ENCODE measurements at places on chromosomes 3 and 15.

DNA sequence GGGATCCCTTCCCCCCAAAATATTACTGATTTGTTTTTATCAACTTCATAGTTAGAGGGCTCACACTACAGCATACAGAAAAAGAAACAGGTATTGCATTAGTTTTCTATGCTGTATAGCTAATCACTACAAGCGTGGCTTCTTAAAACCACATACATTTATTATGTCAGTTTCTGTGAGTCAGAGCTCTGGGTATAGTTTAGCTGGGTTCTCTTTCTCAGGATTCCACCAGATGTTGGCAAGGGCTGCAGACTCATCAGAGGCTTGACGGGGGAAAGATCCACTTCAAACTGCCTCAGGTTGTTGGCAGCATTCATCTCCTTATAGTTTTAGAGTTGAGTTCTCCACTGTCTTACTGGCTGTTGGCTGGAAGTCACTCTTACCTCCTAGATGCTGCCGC is 328.0 kb downstream of the NLGN1 start:
- DNase-seq: no peak

- DNase-seq: no peak
Observed at GRCh38 chr3:190089711-190090110, 31.0 kb downstream of the P3H2 start.

GRCh38 chr3:31114929-31115283 is 220.4 kb upstream of the GADL1 start:
- DNase-seq: no peak

DNA sequence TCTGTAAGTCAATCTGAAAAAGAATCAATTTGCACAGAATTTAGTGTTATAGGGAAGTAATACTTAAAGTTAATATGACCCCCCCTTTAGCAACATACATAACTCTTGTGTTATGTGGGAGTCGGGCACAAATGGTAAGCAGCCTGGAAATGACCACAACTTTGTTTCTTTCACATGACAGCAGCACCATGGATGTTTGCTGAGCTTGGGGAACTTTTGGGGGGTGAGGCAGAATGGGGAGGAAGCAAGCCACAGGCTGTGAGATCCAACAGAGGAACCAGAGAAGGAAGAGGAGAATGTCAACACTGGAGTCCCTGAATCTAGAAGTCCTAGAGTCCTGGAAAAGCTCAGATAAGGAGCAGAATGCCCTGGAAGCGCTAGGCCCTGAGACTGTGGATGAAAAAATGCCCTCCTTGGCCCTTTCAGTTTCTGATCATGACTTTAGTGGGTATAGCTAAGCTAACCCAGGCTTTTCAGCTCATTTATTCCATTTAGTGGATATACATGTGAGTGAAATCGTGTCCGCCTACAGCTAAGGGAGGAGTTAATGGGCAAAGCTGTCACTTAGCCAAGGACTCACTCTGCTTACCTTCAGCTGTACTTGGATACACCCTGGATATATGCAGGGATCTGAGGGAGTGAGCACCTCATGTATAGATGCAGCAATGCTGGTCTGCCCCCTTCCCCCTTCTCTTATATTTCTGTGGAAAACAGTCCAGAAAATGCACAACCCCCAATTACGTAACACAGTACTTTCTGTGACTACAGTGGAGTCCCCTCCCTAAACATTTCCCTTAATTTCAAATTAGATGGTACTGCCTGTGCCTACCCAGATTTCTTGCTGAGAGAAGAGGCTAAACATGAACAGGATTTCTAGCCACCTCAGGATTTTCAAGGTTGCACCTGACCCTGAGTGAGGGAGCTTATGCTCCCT is 39.1 kb downstream of the CFAP91 start:
- DNase-seq: no peak

GRCh38 chr3:179949869-179950268 is 86.9 kb downstream of the PEX5L start:
- DNase-seq: no peak

DNA sequence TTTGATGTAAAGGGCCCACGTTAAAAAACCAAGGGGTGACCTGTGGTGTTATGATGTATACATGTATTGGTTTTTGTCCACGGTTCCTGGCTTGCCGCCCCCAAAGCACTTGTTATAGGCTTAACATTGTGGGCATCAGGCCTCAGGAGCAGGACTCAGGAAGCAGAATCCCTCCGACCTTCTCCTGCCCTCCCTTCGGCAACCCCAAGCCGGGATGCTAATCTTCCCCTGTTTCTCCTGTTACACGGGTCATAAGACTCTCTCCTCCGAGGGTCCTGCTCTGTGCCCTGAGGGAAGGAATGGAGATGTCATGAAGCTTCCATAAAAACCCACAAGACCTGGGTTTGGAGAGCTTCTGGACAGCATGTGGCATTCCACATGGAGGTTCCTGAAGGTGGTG is 48.8 kb downstream of the RPLP1 start:
- no peak for DNase-seq

DNA sequence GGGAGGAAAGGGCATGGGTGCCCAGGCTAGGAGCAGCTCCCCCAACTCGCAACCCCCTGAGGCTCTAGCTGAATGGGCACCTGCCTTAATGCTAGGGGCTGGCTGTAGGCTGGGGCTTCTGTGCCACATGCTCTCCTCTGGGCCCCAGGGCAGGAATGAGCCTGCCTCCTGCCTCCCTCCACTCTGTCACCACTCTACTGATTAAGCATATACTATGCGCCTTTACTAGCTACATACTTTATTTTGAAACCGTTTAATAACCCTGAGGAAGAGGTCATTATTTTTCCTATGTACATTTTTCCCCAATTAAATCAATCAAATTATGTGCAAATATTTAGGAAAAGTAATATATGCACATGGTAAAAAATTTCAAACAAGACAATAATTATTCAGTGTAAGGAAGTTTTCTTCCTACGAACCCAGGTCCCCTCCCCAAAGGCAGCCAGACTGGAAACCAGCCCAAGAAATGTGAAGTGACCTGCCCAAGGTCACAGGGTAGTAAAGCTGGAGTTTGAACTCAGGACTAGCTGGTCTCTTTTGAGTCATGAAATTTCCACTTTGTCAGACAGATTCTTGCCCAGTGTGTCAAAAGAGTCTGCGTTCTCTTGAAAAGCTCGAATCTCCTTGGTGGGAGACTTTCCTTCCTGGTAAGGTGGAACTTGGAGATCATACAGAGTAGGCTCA is 122.5 kb downstream of the DNAJB8 start:
- no peak for DNase-seq

- DNase-seq: no peak
Observed at GRCh38 chr15:84750583-84751092, 2.2 kb downstream of the ZNF592 start.

GRCh38 chr15:66294932-66295235 is 1.5 kb downstream of the DIS3L start:
- DNase-seq: no peak

DNA sequence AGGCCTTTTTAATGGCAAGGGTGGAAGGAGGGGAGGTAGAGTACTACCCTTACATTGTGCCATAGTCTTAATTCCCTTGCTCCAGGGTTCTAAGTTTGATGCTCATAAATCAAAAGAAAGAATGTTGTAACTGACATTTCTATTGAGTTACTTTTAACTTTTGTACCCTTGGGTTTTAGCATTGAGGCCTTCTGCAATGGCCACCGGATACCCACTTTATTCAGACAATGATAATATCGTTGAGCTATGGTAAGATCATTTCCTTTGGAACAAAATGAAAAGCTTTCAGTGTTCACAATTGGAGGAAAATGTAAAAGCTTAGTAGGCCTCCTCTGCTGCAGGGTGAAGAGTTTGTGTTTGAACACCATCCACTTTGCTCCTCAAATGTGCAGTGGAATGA is 16.8 kb downstream of the CGNL1 start:
- no peak for DNase-seq

DNA sequence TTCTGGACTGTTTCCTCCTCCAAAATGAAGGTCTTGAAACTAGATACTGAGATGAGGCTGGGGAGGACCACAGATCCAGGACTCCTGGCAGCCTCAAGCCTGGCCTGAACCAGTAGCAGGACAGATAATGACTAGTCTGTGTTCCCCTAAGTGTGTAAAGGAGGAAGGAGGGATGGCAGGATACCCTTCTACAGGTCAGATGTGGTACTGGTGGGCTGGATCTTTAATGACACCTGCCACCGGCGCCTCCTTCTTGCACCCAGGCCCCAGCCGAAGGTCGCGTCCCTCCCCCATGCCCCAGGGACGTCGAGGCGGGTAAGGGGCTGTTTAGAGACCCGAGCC is 556 bp downstream of the USP19 start:
- DNase-seq: no peak

- DNase-seq: no peak
Observed at GRCh38 chr3:31755926-31756658, 223.4 kb downstream of the STT3B start.

- DNase-seq: no peak
Observed at GRCh38 chr3:139443186-139443585, 33.1 kb downstream of the RBP2 start.

DNA sequence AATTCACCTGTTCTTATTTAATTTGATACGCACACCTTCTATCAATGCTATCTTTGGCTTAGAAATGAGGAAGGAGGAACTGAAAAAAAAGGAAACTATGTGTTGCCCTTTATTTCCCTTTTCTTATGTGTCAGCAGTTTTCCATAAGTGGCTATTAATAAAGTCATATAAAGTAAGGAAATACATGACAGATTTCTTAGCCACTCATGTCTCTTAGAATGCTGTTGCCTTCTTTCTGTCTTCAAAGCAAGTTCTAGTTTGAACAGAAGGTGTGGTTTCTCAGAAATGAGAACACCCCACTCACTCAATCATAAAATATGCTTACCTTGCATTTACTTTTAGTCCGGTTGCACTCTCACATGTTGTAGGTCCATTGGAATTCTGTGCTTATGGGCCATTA is 640.5 kb upstream of the GRM7 start:
- DNase-seq: no peak

- no peak for DNase-seq
Observed at GRCh38 chr3:128297401-128298138, 144.3 kb downstream of the EEFSEC start.

DNA sequence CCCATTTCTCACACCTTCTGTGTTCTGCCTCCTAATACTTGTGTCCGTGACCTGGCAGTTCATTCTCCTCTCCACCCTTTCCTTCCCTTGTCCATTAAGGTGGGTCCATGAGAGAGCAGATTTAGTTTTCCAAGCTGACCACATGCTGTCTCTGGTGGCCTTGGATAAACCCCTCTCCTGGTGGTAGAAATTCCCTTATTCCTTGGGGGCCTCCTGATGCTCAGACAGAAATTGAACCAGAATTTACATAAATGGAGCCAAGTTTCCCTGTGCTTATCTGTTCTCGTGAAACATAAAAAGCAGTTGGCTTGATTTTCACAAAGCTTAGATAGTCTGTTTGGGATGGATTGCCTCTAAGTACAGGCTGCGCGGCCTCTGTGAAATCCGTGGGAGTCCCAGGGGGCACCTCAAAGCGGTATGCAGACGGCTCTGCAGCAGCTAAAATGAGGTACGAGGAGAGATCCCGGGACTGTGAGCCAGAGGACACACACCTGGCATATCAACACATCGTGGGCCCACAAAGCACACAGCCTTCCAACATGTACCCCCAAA is 101.0 kb upstream of the NMNAT3 start:
- no peak for DNase-seq

- DNase-seq: no peak
Observed at GRCh38 chr15:63345391-63345752, 36.3 kb downstream of the CA12 start.

- DNase-seq: no peak
Observed at GRCh38 chr15:88385078-88385700, 82.0 kb downstream of the MRPL46 start.

GRCh38 chr3:194675680-194676079 is 3.7 kb upstream of the LSG1 start:
- DNase-seq: no peak

GRCh38 chr15:85980946-85981345 is 98.7 kb upstream of the AGBL1 start:
- DNase-seq: no peak

- DNase-seq: no peak
Observed at GRCh38 chr3:13824521-13825310, 55.2 kb downstream of the WNT7A start.

DNA sequence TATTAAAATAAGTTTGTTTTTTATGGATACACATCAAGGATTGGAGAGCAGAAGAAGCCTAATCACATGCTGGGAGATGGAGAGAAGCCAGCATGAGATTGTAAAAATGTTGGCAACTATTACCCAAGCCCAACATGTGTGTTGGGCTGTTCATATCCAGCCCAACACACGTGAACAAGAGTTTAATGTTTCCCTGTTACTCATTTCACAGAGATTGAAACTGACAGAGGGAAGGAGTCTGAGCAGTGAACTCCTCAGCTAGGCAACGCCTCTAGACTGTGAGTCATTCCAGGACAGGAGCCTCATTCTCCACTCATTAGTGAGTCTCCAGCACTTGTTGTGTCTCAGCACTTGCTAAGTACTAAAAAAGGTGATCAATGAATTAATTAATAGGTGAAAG is 43.2 kb upstream of the CMSS1 start:
- DNase-seq: no peak

DNA sequence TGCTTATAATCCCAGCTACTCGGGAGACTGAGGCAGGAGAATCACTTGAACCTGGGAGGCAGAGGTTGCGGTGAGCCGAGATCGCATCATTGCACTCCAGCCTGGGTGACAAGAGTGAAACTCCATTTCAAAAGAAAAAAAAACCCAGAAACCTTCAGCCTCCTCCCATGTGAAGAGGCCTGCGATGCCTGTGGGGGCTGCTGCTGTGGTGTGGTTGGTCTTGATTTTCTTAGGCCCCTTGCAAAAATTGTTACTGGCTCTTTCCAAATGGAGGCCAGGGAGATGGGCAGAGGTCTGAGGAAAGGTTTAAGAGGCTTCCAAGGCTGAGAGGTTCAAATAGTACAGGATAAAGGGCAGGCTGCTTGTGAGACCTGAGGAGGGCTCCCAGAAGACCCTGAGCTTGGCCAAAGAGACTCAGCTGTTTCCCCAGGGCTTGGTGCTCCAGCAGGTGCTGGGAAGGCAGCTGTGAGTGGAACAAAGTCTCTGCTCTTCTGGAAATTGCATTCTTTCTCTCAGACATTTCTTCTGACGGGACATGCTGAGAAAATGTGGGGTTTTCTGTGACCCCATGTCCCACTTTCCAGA is 18.4 kb downstream of the GCSAM start:
- DNase-seq: no peak

DNA sequence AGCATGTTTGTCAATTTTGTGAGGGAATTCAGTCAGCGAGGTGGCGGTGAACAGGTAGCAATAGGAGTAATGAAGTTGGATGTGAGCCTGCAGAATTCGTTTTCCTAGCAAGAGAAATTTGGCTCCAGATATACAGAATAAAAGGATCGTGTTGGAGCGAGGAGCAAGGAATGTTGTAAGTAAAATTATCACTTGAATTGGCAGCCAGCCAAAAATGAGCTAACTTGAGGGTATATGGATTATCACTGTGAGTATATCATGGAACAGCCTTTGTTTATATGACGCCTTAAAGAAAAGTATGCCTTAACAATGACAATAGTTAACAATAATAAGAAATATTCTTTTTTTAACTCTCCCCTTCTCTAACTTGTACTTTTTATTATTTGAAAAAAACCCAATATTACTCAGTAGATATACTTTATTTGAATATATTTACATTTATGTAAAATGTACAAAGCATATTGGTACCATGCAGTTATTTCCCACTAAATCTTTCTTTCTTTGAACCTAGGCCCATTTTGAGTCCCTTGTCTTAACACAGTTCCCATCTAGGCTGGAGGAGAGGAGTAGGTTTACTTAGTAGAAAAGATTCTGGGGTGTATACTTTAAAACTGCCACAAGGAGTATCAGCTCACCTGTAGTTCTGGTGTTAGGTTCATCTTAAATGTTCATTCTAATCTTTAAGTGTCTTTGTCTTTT is 29.3 kb downstream of the EPHA6 start:
- no peak for DNase-seq

Data from activated CD4-positive, alpha-beta T cell treated with anti-CD3 and anti-CD28 coated beads, Interleukin-2, amount 50 U/mL, for 4 hours (primary cell).